NCI-H1105 (cell line): ENCODE measurements at places on chromosomes 4 and X.

DNA sequence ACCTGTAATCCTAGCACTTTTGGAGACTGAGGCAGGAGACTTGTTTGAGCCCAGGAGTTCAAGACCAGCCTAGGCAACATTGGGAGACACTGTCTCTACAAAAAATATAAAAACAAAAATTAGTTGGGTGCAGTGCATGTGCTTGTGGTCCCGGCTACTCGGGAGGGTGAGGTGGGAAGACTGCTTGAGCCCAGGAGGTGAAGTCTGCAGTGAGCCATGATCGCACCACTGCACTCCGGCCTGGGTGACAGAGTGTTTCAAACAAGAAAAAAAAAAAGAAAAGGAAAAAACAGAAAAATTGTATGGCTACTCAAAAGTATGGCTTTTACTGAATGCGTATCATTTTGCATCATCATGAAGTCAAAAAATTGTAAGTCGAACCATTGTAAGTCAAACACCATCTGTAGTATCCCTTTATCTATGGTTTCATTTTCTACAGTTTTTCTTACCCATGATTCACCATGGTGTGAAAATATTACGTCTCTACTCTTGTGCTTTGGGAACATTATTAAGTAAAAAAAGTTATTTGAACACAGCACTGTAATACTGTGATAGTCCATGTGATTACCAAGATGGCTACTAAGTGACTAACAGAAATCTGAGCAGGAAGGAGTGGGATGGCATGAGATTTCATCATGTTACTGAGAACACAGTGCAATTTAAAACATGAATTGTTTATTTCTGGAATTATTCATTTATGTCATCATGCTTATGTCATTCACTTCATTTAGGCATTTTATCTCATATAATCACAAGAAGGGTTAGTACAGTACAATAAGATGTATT is 26.5 kb upstream of the MANBA start:
- no peak for DNase-seq

GRCh38 chr4:174084542-174084941 is 198.9 kb downstream of the FBXO8 start:
- DNase-seq: no peak

- DNase-seq: no peak
Observed at GRCh38 chr4:17367201-17367600, 144.7 kb downstream of the QDPR start.

- DNase-seq: no peak
Observed at GRCh38 chr4:22802876-22803275, 110.1 kb downstream of the GBA3 start.

- peak; percentile 14 for DNase-seq
Observed at GRCh38 chr4:81466841-81467671, 4.7 kb downstream of the RASGEF1B start.

- DNase-seq: no peak
Observed at GRCh38 chr4:188403272-188403671, 264.0 kb downstream of the TRIML1 start.

GRCh38 chr4:3436798-3437581 is 4.8 kb upstream of the HGFAC start:
- DNase-seq: peak; percentile 32

DNA sequence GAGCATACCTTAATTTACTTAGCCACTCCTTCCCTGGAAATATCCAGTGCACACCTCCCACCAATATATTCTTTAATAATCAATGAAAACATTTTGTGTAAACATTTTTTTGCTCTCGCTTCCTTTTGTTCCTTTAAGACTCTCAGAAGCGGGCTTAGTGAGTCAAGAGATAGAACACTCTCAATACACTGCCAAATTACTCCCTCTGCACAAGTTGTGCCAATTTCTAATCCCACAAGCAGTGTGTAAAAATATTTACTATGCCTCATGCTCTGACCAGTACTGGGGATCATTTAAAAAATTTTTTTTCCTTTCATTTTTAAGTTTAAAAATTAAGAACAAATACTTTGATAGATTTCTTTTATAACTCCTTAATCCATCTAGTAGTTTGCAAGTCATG is 5.1 kb downstream of the MORF4L2 start:
- DNase-seq: no peak

DNA sequence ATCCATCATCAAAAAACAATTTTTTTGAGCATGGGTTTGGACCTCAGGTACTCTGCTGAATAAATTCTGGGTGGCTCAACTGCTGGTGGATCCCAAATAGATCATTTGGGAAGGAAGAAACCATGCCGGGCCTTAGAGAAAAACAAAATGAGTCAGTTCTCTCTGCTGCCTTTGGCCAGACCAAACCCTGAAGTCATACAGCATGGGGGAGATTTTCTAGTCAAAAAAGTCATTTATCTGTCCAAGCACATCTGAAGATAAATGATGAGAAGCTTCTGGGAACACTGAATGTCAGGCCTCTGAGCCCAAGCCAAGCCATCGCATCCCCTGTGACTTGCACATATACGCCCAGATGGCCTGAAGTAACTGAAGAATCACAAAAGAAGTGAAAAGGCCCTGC is 261.4 kb downstream of the DHX15 start:
- no peak for DNase-seq

DNA sequence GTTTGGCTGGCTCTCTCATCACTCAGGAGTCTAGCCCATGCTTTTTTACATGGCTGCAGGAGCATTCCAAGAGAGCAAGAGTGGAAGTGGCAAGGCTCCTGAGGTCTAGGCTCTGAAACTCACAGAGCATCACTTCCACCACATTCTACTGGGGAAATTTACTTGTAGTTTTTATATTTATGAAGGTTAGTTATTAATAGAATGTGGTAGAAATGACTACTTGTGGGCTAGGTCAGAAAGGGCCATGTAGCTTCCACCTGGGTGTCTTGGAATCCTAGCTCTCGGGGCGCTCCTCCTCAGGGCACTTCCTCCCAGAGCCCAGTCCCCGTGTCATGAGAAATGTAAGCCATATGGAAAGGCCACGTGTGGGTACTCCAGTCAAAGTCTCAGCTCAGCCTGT is 127.0 kb upstream of the CASK start:
- no peak for DNase-seq

DNA sequence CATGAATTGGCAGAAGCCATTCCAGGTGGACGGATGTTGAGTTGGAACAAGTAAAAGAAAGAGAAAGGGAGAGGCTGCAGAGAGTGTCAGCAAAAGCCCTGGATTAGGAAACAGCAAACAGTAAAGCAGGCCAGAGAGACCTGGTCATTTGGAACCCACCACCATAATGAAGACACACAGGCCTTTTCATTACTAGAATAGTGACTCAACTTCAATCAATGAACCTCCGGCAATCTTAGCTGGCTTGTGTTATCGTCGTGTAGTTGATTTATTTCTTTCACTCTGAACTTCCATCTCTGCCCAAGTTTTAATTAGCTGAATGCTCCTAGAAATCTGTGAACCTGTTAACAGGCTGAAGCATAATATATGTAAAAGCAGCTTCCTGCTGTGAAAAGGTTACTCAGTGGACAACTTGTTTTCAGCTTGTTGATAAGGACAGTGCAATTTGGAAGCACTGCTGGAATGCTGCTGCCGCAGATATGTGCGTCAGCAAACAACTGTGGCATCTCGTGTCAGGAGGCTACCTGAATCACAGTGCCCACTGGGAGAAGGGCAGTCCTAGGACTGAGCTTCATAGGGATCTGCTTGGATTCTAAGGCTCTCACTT is 68.8 kb downstream of the SPANXN4 start:
- DNase-seq: no peak

DNA sequence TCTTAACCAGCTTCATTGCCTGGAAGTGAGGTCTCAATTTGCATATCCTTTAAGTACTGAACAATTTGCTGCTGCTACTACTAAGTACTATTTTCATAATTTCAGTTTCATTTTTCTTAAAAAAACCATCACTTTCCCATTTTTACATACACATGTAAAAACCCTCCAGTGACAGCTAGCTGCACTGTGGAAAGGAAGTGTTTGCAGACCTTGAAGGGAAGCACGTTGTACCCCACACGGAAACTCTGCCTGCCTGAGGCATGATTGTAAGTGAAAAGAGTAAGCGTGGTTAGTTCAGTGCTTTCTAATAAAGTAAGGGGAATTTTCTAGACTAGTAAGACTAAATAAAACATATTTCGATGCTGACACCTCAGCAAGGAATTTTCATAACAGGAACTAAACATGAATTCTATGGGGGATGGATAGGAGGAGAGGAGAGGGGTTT is 103.6 kb downstream of the RAPGEF2 start:
- no peak for DNase-seq

GRCh38 chrX:129346574-129346973 is 176.7 kb downstream of the SMARCA1 start:
- no peak for DNase-seq

DNA sequence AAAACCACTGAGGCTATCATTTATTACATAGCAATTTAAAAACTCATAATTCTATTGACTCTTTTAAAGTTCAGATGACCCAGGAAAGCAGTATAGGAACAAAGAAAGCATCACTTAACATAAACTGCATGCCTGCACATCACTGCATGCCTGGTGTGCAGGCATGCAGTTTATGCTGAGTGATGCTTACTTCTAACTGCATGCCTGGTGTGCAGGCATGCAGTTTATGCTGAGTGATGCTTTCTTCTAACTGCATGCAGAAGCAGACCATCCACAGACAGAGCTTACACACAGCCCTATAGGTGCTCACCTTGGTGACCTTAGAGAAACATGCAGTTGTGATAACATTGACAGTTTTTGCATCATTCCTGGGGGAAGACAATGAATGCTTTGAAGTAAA is 17.0 kb downstream of the SDAD1 start:
- no peak for DNase-seq

DNA sequence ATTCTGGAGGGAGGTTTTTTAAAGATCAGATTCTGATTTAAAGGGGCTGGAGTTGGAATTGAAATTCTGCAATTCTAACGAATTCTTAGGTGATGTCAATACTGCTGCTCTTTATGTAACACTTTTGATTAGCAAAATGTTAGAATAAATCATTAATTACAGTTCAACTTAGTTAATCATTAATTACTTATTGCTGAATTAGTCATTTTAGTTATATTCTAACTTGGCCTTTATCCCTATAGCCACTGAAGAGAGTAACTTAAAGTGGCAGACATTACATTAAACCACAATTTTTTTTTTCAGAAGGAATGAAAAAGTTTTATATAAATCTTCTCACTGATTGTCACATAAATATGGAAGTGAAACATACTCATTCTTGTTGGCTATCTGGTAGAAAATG is 206.6 kb upstream of the ITM2A start:
- no peak for DNase-seq

- DNase-seq: no peak
Observed at GRCh38 chr4:90039122-90039521, 88.1 kb upstream of the CCSER1 start.

DNA sequence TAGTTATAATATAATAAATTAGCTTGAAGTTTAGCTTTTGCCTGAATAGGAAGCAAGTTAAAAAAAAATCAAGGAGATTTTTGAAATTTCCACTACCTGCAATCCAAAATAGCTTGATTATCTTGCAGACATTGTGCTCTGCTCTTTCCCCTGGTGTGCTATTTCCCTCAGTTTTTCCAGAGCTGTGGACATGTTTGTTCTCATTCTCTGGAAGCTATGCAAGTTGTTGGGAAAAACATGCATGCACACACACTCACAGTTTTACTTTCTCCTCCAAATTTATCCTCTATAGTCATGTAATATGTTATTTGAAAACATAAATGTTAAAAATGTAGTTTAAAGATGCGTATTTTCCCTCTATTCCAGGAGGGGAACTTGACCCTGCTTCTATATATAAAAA is 225.8 kb upstream of the ARSJ start:
- no peak for DNase-seq

DNA sequence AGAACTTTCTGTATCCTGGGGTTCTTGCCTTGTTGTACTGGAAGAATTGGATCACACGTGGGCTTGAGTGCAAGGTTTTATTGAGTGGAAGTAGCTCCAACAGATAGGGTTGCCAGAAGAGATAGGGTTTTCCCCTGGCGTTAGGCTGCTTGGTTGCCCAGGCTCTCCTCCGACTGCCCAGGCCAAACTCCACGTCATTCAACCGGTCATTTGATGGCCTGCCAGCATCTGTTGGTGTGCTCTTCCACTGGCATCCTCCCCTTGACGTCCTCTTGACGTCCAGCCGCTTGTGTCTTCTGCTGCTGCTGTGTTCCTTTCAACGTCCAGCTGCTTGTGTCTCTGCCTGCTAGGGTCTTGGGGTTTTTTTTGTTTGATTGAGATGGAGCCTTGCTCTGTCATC is 340.3 kb upstream of the ZCCHC13 start:
- DNase-seq: no peak

DNA sequence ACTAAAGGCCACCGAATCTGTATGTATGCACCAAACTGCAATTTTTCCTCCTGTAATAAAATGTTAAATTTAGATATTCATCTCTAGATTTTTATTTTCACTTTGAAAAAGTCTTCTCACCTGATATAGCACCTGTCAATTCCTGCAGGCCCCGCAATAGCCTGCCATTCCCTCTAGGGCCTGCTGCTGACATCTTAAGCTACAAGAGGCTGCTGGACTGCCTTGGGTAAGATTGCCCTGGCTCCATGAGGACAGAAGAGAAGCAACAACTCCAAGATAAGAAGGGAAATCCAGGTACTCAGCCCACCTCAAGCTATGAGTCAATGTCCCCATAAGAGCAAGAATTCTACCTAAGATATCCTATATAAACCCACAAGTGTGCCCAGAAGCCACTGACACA is 230.2 kb upstream of the AGTR2 start:
- DNase-seq: no peak

GRCh38 chr4:24582235-24582832 is 2.0 kb downstream of the DHX15 start:
- DNase-seq: no peak

DNA sequence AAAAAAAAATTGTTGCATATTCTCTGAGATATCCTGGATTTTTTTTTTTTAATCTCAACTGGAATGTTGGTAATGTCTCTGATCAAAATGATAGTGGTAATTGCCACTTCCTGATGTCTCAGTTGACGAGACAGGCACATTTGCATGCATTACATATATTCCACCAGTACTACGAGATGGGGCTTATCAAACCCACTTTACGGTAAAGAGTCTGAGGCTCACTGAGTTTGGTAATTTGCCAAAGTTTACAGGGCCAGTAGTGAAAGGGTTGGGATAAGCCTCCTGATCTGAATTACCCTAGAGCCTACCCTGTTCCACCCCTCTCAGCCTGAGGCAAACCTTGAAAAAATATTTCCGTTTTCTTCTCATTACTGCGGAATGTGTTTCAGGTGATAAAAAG is 5.3 kb downstream of the MAGEB2 start:
- DNase-seq: no peak

- DNase-seq: no peak
Observed at GRCh38 chr4:153433754-153434105, 32.4 kb upstream of the TMEM131L start.
